ENCODE measurements at places on chromosomes 4 and X.
A peak's percentile ranks its signal among the peaks of the same experiment; 100 is the strongest.

- no peak for DNase-seq
Observed at GRCh38 chr4:16292585-16292984, 66.3 kb upstream of the TAPT1 start.

GRCh38 chr4:121642292-121642691 lies 54.5 kb downstream of the ANXA5 start:
- no peak for DNase-seq

GRCh38 chr4:99510721-99511120 lies at the start of gene C4orf17:
Gene C4orf17 (plus strand): TSS chr4:99511021. CDS start chr4:99513082, 2,061 bp downstream.
- no peak for DNase-seq

- peak; percentile 70 for DNase-seq
Observed at GRCh38 chrX:96685210-96686099, 813 bp downstream of the DIAPH2 start.

GRCh38 chr4:138460477-138461414 lies 218.6 kb upstream of the SLC7A11 start:
- no peak for DNase-seq

- peak; percentile 68 for DNase-seq
Observed at GRCh38 chr4:36399762-36400353, 118.4 kb downstream of the DTHD1 start.

DNA sequence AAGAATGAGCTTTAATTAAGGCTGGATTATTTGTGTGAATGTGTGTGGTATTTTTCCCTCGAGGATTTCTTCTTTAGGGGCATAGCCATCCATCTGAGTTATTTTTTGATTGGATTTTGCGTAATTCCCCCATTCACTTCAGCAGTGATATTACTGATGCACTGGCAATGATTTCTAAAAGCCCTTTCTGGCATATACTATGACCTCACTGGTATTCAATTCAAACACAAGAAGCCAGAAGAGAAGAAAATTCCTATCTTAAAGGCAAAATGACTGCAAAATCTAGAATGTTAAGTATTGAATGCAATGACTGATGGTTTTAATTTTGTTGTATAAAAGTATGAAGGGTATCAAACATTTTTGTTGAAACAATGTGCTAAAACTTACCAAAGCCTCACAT lies 71.1 kb upstream of the DDIT4L start:
- DNase-seq, result no peak

DNA sequence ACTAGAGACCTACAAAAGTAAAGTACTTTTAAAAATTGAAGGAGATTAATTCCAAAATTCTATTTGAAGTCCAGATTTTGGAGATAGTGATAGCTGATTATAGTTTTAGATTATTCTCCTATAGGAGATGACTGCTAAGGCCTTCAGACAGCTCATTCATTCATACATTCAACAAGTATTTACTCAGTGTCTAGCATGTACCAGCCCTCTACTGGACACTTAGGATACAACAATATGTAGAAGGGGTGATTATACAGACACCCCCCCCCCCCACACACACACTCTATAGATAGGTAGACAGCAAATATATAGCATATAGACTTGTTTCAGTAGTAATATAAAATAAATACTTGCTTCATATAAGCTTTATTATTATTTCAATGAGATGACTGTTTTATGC lies 60.4 kb upstream of the TAF9B start:
- peak; percentile 70 for DNase-seq

DNA sequence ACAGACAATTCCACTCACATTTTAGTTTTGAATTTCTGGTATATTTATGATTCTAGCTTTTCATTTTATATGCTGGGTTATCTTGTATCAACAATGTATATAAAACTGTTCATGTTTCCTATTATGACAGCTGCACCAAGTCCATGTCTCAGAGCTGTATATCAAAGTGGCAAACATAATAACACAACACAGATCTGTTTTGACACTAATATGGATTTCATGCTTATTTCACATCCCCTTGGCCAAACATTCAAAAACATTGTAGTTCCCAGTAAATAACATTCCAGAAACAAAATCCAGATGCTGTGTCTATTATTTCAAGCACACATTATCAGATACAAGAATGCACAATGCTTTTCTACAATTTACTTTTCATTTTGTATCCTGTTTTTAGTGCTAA lies 380.6 kb upstream of the MAGEB2 start:
- no peak for DNase-seq

- no peak for DNase-seq
Observed at GRCh38 chr4:19577097-19577496, 674.6 kb upstream of the SLIT2 start.

DNA sequence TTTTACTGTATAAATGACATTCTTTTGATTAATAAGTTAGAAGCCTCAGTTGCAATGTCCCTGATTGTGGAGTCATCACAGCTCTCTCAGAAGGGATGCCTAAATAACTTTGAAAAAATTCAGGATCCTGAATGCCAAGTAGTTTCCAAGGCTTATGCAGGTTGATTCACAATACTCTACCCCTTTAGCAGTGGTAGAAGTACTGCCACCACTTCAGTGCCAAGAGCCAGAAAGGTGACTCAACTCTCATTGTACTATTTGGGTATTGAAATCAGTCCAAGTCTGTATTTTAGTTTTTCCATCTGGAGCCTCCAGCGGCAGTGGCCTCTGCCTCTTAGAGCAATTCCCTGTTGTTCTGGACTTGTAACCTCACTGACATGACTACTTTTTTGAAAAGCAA lies 320.1 kb upstream of the NDST4 start:
- no peak for DNase-seq

DNA sequence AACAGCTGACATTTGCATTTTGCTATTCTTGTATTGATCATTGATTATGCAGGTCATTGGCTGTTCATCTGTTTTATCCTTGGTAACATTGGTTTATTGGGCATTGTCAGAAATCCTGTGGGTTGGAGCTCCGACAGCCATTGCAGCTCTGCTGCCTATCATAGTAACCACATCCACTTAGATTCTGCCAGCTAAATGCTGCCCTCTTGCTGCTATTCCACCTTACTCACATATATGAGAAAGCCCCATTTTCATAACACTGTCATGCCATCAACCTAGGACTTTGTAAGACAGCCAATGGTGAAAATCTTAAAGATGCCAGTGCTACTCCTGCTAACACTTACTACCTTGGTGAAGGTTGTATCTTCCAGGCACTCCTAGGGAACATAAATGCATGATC lies 187.3 kb upstream of the CXCL13 start:
- peak; percentile 41 for DNase-seq

- DNase-seq, result no peak
Observed at GRCh38 chrX:123871309-123871708, 11.5 kb downstream of the XIAP start.

- no peak for DNase-seq
Observed at GRCh38 chrX:118864063-118864635, 40.5 kb downstream of the ZCCHC12 start.

GRCh38 chrX:56228914-56229313 lies 3.2 kb upstream of the KLF8 start:
- DNase-seq, result peak; percentile 62

DNA sequence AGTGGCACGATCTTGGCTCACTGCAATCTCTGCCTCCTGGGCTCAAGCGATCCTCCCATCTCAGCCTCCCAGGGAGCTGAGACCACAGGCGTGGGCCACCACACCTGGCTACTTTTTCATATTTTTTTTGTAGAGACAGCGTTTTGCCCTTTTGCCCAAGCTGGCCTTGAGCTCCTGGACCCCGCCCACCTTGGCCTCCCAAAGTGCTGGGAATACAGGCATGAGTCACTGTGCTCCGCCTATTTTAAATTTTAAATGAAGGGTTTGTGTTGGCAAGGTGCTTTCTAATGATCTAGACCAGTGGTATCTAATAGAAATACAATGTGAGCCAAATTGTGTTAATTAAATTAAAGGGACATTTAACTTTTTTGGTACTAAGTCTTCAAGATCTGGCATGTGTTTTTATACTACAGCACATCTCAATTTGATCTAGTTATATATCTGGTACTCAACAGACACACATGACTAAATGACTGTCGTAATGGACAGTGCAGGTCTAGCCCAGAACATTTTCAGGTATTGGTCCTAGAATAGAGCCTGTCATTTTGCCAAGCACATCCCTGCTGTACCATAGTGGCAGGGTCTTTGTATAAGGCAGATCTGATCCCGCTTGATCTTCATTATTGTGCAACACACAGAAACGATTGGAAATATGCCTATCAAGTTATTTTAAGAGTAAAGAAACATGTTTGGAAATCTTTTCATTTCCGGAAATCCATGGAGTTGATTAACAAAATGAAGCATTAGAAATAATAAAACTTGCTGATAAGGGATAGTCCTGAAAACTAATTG lies 7.3 kb downstream of the PGK1 start:
- no peak for DNase-seq

- peak; percentile 76 for DNase-seq
Observed at GRCh38 chrX:120316587-120317283, 5.5 kb upstream of the TMEM255A start.

- no peak for DNase-seq
Observed at GRCh38 chrX:134688031-134688823, 30.0 kb upstream of the PLAC1 start.

GRCh38 chrX:105701310-105702052 lies 120.9 kb upstream of the NRK start:
- DNase-seq, result no peak

DNA sequence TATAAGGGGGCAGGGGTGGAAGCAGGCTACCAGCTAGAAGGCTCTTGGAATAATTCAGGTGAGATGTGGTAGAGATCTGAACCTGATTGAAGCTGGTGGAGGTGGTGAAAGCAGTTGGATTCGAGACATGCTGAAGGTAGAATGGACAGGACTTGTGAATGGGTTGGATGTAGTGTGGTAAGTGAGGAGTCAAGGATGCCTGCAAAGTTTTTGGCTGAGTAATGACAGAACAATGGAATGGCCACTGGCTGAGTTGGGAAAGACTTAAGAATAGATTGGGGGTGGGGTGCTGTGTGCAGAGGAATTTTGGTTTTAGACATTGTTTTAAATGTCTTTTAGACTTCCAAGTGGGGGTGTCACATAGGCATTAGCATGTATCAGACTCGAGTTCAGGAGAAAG lies 33.5 kb downstream of the HPF1 start:
- no peak for DNase-seq

- DNase-seq, result no peak
Observed at GRCh38 chrX:112839856-112840255, 775 bp downstream of the AMOT start.

GRCh38 chr4:159280442-159281172 lies 177.7 kb downstream of the RAPGEF2 start:
- peak; percentile 57 for DNase-seq

- DNase-seq, result peak; percentile 75
Observed at GRCh38 chr4:75696071-75696470, 22.9 kb upstream of the G3BP2 start.

DNA sequence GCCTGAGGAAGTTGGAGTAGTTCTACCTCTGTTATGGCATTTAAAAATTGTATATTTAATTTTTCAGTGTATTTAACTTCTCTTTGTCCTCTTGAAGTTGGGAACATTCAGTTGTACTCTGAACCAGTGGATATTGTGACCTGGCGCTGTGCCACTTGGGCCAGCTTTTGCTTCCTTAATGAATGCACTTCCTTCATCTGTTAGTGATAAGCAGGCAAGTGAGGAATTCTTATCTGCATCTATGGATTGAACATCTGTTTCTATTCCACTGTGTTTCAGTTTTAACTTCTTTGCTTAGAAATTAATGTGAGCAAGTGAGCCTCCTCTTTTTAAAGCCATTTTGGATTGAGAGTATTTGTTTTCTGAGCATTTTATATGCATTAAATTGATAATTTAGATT lies 128.3 kb downstream of the UCHL1 start:
- DNase-seq, result peak; percentile 29

DNA sequence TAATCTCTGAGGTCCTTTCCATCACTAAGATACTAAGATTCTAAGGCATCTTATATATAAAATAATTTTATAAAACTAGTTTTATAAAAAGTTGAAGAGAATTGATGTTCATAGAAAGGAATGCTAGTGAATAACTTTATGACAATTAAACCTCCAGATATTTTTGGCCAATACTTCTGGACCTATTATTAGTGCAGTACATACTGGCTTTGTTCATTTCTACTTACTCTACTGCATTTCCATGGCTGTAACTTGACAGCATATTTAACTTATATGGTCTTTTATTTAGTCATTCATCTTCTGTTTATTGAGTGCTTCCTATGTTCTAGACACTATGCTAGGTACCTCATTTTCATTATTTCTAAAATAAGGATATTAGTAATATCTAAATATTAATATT lies 6.8 kb upstream of the USP53 start:
- DNase-seq, result no peak

DNA sequence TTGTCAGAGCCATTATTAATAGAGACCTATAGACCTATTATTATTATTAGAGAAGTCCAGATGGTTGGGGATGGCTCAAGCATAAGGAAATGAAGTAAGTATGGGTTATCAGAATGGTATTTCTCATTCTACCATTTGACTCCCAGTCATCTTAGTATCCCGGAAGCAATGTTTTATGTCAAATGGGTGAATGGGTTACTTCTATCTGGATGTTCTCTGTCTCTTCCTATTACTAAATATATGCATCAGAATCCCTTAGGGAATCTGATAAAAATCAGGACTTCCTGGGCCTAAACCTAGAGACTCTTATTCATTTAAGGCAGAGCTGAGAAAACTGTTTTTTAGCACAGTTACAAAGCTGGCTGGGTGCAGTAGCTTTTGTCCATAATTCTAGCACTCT lies 149.9 kb downstream of the SLC10A7 start:
- no peak for DNase-seq

GRCh38 chrX:12770440-12770839 lies 20.8 kb upstream of the PRPS2 start:
- peak; percentile 44 for DNase-seq

DNA sequence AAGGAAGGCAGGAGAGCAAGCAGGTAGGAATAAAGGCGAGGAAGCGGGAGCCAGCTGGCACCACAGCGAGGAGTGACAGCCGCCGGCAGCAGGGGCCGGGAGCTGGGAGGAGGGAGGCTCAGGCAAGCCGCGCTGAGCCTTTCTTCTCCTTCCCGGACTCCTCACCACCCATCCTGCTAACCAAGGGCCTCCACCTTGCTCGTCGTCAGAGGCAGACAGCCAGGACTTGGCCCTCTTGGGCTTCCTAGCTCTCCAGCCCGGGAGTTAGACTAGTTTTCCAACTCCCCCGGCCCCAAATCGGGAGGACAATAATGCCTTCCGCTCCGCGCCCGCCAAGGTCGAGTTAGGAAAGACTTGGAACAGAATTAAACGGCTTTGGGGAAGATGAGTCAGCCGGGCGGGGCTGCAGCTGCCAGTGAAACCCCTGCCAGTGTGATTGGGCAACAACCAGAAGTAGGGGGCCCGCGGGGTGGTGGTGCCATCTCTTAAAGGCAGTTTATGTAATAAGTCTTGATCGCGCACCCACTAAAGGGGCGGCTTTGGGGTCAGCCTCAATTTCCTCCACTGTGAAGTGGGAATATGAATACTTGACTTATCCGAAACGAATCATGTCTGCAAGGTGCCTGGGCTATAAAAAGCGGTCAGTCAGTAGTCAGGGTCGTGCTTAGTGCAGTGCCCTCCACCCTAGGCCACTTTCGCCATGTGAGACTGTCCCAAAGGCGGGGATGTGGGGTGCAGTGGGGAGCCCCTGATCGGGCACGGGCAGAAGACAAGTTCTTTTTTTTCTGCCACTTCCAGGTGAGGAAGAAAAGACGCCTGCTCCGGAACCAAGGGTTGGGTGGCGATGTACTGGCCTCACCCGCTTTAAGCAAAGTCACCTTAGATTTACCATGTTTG lies 6.7 kb upstream of the HSD17B10 start:
- DNase-seq, result peak; percentile 57

GRCh38 chr4:108135549-108136209 lies 33.1 kb downstream of the LEF1 start:
- no peak for DNase-seq

- no peak for DNase-seq
Observed at GRCh38 chr4:166977596-166977995, 256.7 kb downstream of the SPOCK3 start.

- DNase-seq, result no peak
Observed at GRCh38 chrX:78357342-78358055, 30.1 kb upstream of the CYSLTR1 start.

GRCh38 chrX:72062916-72063315 lies 68.8 kb downstream of the RTL5 start:
- DNase-seq, result no peak

Measured in HT-29 (cell line).